Vein endothelial cell (primary cell): ENCODE measurements at places on chromosomes 7 and 10. TPM values are rescaled to one million over a fixed set of nuclear protein-coding genes. Genes with fewer than 3 reads are reported as not detected.

The PSD gene
- 0.33 TPM in 1 of 2 replicates, not detected in the other for total RNA-seq

The ZNF853 gene
- total RNA-seq: 0.29 and 0.65 TPM in 2 replicates

The GALNT11 gene
- 28.4 and 31.7 TPM in 2 replicates for total RNA-seq

The ECHDC3 gene
- total RNA-seq: 1.3 and 11.9 TPM in 2 replicates

The IKZF1 gene
- not detected in 2 replicates for total RNA-seq

The MSS51 gene
- total RNA-seq: 1.6 TPM in 2 replicates

The PMPCB gene
- 41.1 and 49.6 TPM in 2 replicates for total RNA-seq

The BICC1 gene
- total RNA-seq: 0.48 and 0.98 TPM in 2 replicates
